Cortex of kidney (tissue), 1 donor: ENCODE measurements at places on chromosomes 2 and 18.

GRCh38 chr18:335733-336132 is 67.9 kb upstream of the THOC1 start:
- no peak for DNase-seq

GRCh38 chr18:6719098-6719846 is 10.2 kb upstream of the ARHGAP28 start:
- no peak for DNase-seq

DNA sequence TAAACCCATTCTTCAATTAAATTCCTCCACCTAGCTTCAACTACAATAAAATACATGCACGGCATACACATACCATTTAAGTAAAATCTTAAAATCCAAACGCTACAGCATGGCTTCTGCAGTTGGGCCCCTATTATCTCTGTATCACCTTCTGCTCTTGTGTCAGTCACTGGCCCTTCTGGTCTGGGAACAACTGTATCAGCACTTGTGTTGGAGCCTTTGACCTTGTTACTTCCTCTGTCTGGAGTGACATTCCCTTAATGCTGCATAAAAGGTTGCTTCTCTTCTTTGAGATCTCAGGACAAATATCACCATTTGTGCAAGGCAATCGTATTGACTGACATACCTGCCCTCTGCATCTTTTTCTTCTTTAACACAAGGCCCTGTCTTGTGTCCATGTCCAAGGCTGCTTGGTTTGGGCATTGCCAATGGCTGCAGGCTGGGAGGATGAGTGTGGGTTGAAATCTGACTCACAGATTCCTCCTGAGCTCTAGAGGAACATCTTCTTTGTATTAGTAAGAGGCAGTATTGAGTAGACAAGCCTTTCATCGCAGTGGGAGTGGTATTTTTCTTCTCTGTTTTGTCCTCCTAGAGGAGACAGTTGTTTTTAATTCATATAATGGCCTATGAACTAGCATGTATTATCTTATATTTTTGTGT is 267.8 kb upstream of the TRIB2 start:
- DNase-seq, result no peak

- DNase-seq, result no peak
Observed at GRCh38 chr2:67564626-67565025, 167.5 kb downstream of the ETAA1 start.

- DNase-seq, result no peak
Observed at GRCh38 chr18:35267161-35267651, 22.8 kb downstream of the ZSCAN30 start.

- no peak for DNase-seq
Observed at GRCh38 chr2:217033186-217033585, 173.3 kb upstream of the TNP1 start.

GRCh38 chr2:165443511-165443910 is 26.0 kb upstream of the CSRNP3 start:
- DNase-seq, result no peak

DNA sequence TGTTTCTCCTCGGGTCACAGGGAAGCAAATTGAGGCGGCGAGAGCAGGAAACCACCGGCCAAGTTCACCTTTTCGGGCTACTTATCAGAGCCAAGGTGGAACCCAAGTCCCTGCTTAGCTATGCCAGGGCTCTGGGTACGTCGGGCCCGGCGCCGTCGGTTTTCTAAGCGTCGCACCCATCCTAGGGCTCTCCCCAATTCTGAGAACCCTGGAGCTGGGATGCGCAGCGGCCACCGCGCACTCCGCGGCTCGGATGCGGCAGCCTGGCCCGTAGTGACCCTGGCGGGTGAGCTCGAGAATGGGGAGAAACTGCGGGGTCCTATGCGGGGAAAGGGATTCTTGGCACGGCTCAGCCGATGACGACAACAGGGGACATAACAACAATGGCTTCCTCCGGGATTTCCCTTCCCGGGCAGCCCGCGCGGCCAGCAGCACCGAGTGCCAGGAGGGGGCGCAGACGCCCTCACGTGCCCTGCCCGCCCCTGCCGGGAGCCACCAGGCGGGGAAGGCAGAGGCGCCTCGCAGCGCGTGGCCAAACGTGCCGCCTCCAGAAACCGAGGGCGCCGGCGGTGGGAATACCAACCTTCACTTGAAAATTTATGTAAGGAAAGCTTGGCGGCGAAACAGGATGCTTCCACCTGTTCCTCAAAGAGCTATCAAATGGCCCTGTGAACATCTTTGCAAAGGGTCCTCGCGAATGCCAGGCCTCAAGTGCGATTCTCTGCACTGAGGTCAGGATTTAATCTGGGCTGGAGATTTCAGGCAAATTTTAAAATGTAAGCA is 2.1 kb upstream of the SLC30A3 start:
- DNase-seq, result no peak

DNA sequence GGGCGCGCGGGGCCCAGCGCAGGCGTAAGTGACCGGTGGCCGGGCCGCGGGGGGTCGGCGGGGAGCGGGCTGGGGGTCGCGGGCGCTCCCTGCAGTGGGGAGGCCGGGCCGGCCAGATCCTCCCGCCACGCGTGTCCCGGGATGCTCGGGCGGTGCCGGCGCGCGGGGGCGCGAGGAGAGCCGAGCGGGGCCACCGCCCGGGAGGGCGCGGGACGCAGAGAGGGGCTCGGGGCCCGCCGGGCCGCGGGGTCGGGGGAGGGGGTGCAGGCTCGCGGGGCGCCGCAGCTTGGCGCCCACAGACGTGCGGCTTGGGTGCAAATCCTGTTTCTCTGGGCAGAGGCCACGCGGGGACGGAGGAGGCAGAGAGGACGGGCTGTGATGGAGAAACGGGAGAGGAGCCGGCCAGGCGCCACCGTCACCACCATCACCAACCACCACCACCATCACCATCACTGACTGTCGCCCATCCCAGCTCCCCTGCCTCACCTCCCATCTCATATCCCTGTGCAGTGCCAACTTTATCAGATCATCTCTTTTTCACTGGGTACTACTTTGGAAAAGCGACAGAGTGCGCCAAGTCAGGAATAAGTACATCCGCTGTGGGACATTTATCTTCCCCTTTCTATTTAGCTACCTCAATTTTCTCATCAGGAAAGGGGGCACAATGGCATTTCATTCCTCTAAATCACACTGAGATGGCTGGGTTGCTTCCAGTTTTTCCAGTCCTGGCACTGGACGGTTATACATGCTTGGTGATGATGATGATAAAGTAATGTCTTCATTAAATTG is 97.2 kb upstream of the GPR45 start:
- no peak for DNase-seq

DNA sequence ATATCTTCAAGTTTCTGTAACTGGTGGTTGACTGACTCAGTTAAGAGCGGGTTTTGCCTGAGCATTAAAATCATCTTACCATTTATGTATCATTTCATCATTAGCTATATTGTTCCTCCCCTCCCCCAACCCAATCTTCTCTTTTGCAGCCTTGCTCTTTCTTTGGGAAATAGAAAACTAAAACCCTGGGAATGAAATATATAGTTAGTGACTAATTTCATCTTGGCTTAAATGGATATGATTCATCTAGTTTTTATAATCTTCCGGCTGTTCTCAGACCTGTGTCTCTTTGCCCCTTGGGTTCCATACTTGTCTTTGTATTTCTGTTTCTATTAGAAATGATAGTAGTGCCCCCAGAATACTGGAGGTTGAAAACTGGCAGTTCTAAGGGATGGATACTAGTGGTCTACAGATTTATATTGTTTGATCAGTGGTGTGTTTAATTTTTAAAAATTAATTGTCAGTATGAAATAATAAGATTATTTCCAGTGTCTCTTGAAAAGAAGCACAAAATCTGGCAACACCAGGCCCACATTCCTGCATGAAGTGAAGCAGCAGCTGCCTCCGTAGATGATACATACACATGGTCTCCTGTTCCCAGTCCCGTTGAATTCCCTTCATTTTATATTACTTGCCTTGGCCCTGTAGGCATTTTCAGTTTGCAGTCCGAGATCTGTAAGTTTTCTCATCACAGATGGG is 44.5 kb downstream of the PHLPP1 start:
- DNase-seq, result no peak

- no peak for DNase-seq
Observed at GRCh38 chr2:100962366-100963025, 39.6 kb upstream of the RPL31 start.

DNA sequence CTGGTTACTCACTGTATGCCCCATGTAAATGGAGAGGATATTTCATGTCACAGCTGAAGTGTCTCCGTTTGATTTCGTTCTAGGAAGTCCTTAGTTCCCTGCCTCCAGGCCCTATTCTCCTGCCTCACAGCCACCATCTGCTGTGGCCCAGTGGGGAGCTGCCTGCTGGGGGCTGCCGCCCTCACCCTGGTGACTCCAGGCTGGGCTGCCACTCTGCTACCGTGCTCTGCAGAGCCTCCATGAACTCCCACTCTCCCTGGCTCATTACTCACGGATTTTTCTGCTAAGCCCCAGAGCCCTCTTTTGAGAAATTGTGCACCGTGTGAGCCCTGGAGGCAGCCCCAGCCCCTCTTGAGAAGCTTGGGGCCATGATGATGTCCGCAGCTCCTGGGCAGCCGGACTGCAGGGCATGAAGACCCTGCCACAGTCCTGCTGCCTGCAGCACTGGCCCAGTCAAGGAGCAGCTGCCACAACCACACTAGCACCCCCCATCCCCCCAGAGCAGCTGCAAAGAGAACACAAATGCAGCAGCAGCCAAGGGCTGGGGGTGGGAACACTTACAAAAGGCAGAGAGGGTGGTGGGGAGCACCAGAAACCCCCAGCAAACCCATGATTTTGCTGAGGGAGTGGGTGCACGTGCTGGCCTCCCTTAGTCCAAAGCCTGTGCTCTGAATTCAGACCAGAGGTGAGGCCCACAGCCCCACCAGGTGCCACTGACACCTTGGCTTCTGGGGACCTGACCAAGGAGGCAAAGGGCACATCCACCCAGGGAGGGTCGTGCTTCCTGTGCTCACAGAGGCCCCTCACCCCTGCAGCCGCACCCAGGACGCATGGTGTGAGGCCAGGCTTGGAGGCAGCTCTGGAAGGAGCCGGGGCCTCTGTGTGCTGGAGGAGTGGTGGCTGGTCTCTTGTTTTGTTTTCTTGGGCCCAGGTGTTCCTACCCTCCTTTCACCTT is 270.2 kb upstream of the RAB6C start:
- no peak for DNase-seq

GRCh38 chr2:185433824-185434223 is 304.8 kb upstream of the FSIP2 start:
- DNase-seq, result no peak

- no peak for DNase-seq
Observed at GRCh38 chr2:103010751-103011150, 248.9 kb downstream of the TMEM182 start.

- no peak for DNase-seq
Observed at GRCh38 chr2:219658196-219658846, 30.9 kb downstream of the SLC4A3 start.

GRCh38 chr2:120912101-120912985 is 176.7 kb downstream of the GLI2 start:
- no peak for DNase-seq

GRCh38 chr2:219362072-219362471 is 25.6 kb downstream of the DNPEP start:
- no peak for DNase-seq

GRCh38 chr2:221415789-221416188 is 156.3 kb downstream of the EPHA4 start:
- DNase-seq, result no peak

DNA sequence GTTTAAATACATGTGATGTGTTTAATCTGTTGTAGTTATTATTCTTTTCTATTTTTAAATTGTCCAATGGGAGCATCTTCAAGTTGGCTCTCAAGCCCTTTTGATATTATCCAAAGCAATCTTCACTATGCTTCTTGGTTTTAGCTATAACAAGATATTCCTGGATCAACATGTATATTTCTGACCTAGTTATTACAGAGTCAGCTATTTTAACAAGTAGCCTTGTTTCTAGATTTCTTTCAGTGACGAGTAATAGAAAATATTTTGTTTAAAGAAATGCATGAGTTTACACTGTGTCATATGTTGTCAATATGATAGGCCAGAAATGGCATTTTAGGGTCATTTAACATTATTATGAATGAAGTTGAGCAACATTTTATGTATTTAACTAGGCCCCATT is 421.8 kb upstream of the MAP2 start:
- no peak for DNase-seq

DNA sequence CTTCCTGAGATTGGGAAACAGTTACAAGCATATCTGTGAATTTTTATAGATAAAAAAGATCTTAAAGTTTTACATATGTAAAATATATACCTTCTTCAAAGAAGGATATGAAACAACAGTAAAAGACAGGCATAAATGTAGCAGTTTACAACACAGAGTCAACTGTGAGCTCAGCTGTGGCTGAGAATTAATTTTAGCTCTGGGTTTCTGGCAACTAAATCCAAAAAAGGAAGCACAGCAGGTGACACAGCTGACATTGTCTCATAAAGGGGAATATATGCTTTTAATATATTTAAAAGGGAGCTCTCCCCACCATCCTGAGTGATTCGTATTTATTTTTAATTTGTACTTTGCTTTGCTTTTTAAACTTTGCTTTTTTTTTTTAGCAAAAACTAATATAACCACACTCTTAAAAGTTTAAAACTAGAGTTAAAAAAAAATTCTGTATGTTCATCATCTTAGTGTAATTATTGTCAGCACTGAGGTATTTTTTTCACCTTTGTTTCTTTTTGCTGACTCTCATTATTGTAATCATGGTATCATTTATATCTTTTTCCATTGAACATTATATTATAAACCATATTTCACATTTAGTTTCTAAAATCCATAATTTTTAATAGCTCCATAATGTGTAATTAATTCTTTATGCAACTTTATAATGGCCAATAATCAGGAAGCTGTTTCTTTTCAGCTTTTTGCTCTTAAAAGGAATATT is 6.7 kb downstream of the TUBB6 start:
- no peak for DNase-seq

DNA sequence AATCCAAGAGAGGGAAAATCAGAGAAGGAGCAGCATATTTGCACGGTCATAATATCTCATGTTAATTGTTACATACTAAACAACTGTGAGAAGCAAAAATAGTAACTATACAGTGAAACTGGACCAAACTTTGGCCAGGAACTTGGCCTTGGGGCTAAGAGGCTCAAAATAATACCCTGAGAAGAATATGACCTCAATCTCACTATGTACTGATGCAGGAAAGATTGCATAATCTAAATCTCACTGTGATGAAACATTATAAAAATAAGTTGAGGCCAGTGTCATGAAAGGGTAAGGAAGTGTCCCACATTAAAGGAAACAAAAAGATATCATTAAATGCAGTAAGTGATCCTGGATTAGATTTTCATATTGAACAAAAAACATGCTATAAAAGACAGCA is 36.5 kb downstream of the ZRANB3 start:
- DNase-seq, result no peak

GRCh38 chr2:240526521-240526920 is 31.3 kb downstream of the ANKMY1 start:
- no peak for DNase-seq

DNA sequence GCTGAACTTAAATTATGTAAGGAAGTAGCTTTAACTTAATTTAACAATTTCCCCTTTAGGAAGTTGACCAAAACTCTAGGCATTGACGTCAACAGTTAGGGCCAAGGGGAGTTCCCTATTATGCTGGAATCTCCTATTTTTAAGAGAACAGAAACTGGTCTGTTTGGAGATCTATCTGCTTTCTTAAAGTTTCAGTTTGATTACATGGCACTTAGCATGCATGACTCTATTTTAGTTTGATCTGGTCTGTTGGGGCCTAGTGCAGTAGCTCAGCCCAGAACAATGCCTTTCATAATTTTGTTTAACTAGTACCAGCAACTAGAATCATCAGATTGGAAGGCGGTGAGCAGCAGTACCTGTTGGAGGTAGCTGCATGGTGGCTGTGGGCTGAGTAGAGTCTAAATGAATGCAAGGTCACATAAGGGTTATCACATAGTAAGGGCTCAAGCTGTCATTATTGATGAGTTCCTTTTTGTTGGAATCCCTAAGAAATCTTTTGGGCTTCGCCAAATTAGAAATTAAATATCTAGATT is 60.5 kb upstream of the ZNG1B start:
- no peak for DNase-seq

- DNase-seq, result no peak
Observed at GRCh38 chr2:240627736-240628506, 2.6 kb downstream of the GPR35 start.
